ENCODE measurements at places on chromosomes 6 and 20.

- DNase-seq, result no peak
Measured at GRCh38 chr6:165662041-165662748, 846 bp downstream of the PDE10A start.

DNA sequence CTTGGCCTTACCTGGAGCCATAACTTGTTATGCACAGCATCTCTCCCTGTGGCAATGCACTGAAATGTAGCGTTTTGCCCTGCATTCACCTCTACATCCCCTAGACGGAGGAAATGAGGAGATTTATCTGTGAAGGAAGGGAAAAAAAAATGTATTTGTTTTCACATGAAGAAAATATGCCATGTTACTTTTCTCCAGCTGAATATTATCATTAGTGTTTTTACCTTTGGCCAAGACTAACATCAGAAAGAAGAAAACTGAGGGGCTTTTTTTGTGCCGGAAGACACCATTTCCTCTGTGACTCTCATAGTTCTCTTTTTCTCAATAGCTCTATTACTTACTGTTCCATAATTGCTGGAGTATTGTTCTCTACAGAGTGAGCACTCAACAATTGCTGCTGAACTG is 280.4 kb downstream of the PTPRK start:
- no peak for DNase-seq

- no peak for DNase-seq
Measured at GRCh38 chr6:137919837-137920730, 53.0 kb downstream of the TNFAIP3 start.

- no peak for DNase-seq
Measured at GRCh38 chr20:48626226-48626937, 201.4 kb downstream of the PREX1 start.

DNA sequence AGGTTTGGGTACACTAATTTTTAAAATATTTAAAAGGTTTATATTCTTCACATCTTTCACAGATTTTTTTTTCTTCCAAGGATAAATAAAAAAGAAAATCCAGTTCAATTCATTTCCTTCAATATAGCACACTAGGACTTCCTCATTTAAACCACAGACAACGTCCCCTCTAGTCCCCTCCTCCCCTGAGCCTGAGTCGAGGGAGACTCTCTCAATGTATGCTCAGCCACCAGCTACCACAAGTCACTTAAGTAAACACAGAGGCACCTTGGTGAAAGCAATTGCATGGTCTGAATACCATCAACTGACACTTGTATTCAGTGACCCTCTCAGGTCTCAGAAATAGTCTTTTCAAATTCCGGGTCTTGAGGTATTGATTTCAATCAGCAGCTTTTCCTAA is 88.6 kb downstream of the SIM1 start:
- DNase-seq, result no peak

GRCh38 chr6:118913161-118913560 is 19.2 kb downstream of the ASF1A start:
- no peak for DNase-seq

GRCh38 chr6:132598473-132598872 is 8.9 kb upstream of the TAAR5 start:
- DNase-seq, result no peak

DNA sequence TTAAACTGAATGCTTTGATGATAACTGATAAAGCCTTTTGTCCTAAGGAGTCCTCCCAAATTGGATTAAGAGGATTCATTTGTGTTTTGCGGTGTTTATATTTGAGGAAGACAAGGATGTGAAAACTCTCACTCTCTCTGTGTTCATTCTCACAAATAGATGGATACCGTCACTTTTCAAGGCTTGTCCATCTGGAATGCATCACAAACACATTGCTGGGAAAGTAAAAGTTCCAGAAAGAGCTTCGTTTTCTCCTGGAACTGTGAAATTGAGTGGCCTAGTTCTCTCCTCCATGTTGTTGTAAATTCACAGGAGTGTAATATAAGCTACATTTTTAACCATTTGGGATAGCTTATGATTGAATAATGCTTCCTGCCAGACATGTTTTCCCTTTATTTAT is 581.6 kb upstream of the FLRT3 start:
- no peak for DNase-seq

DNA sequence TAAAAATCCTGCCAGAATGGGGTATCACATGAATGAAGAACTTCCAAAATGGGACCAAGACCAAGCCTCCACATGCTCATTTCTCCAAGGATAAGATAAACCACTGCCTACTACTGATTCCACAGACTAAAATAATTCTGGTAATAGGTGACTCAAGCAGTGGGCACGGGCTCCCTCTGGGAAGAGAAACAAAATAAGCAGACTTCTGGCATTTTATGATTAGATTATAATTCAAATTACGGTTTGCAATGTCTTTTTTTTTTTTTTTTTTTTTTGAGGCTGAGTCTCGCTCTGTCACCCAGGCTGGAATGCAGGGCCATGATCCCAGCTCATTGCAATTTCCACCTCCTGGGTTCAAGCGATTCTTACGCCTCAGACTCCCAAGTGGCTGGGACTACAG is 16.0 kb downstream of the UQCC1 start:
- no peak for DNase-seq

GRCh38 chr20:48129345-48129942 is 344.2 kb upstream of the SULF2 start:
- no peak for DNase-seq

GRCh38 chr6:52261229-52261628 is 16.9 kb upstream of the IL17F start:
- DNase-seq, result no peak

DNA sequence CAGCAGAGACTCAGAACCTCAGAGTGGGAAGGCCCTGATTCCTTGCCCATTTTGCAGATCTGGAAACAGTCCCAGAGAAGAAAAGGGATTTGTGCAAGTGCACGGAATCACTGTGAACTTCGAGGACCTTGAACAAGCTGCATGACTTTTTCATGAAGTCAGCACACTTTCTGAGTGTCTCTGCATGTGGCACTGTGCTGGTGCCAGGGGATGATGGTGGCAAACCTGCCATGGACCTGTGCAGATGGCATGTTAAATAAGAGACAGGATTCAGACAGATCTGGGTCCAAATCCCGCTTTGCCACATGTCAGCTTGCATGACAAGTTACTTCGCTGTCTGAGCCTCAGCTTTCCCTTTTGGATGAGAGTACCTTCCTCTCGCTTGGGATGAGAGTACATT is 26.8 kb downstream of the ZNF831 start:
- DNase-seq, result no peak

DNA sequence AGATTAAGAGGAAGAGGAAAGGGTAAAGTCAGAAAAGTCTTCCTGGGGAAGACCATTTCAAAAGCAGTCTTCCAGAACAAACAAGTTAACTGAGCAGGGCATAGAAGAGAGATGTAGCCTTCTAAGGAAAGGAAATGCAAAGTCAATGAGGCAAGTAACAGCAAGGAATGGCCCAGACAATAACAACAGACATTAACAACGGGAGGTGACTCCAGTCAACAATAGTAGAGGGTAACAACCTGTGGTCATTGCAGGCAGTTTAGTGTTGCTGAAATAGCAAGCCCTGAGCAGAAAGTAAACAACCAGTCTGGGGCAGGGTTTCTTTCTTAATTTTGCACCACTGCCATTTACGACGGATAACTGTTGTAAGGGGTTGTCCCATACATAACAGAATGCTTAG is 2.1 kb downstream of the MDN1 start:
- no peak for DNase-seq

- DNase-seq, result no peak
Measured at GRCh38 chr20:8389381-8390036, 257.4 kb downstream of the PLCB1 start.

GRCh38 chr6:69865126-69865525 is 1.2 kb upstream of the COL19A1 start:
- DNase-seq, result no peak

- DNase-seq, result no peak
Measured at GRCh38 chr6:154187714-154188113, 148.7 kb downstream of the OPRM1 start.

- DNase-seq, result peak; percentile 8
Measured at GRCh38 chr20:32908334-32909292, 49.9 kb downstream of the EFCAB8 start.

GRCh38 chr6:154582696-154583095 is 72.2 kb upstream of the CNKSR3 start:
- no peak for DNase-seq

DNA sequence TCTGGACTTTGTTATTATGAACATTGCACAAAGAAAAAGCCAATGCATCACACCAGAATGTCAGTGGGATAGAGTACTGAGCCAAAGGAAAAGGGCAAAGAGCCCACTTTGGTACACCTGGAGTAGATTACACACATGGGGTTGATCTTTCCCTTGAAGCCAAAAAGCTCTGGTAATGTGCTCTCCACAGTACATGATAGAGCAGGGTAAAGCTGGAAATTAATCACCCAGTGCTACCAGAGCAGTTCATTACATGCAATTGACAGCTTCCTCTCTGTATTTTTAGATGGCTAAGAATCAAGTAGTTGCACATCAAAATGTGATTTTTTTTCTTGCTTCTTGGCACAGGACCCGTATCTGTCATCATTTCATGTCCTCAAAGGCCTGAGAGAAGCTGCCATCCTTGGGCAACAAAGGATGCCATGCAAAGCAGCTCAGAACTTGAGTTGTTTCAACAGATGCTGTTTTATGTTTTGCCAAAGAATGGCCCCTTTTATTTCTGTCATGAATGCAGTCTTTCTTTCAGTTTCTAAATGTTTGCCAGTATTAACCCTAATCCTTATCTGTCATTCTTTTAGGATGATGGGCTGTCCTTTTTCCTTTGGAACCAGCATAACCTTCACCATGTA is 88.1 kb downstream of the HDGFL1 start:
- DNase-seq, result no peak

GRCh38 chr20:37309936-37310590 is 20.6 kb downstream of the MANBAL start:
- no peak for DNase-seq

- no peak for DNase-seq
Measured at GRCh38 chr20:61917474-61918145, 148.1 kb downstream of the TAF4 start.

GRCh38 chr20:7627734-7628663 is 312.3 kb downstream of the HAO1 start:
- DNase-seq, result no peak

DNA sequence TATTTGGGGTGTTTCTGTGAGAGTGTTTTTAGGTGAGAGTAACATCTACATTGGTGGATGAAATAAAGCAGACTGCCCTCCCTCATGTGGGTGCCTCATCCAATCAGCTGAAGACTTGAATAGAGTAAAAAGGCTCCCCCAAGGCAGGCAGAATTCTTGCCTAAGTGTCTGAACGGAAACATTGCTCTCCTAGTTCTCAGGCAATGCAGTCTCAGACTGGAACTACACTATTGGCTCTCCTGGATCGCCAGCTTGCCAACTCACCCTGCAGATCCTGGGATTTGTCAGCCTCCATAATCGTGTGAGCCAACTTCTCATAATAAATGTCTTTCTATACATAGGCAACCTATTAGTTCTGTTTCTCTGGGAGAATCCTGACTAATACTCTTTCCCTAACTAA is 5.5 kb upstream of the TMEM170B start:
- DNase-seq, result no peak

GRCh38 chr6:142696123-142697000 is 248.6 kb downstream of the HIVEP2 start:
- DNase-seq, result no peak

- no peak for DNase-seq
Measured at GRCh38 chr6:7328243-7328642, 15.2 kb upstream of the SSR1 start.

DNA sequence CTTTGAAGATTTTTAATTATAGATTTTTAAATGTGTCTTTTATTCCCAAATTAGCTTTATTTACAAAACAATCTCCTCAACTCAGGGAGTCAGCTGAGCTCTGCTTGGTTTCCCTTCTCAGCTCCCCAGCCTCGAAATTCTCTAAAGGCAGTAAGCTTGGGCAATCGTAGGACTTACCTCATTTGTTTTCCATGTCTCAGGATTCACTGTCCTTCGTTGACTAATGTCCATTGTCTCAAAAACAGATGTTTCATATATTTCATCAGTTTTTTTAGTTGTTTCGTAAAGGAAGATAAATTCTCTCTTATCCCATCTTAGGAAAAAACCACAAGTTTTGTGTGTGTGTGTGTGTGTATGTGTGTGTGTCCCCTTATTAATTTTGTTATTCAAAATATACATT is 102.2 kb upstream of the ADGRF1 start:
- DNase-seq, result no peak

GRCh38 chr20:32649697-32650400 is 23.9 kb downstream of the C20orf203 start:
- no peak for DNase-seq
